ENCODE measurements at places on chromosomes 6 and 20. TPM values are rescaled to one million over a fixed set of nuclear protein-coding genes. Genes with fewer than 3 reads are reported as not detected.

Gene UST
- 6.3 TPM for total RNA-seq

Gene HLA-G
- total RNA-seq = 0.56 TPM

Gene DNAH8
- not detected for total RNA-seq

Gene HAO1
- total RNA-seq = not detected

DNA sequence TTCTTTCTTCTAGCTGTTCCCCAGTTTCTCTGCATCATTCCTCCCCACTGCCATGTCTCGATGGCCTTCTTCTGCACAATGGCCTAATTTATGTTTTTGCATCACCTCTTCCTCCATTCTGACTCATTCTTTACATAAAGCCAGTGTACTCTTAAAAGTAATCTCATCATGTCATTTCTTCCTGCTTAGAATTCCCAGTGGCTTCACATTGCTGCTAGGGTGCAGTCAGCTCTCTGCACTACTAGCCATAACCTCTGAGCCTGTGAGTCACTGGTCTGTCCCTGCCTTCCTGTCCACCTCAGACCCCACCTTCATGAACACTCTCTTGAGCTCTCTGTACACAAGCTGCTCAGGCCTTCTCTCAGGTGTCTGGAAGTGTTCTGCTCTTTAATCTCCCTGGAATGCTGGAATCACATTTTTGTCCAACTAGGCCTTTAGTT lies 24.1 kb upstream of the TRIM27 start:
- no peaks in the 10 kb centered on the region for H3K36me3 ChIP-seq
- H3K27ac ChIP-seq = no peak overlapping the region
- no peak for DNase-seq

GRCh38 chr6:150600010-150600300 lies 270 bp downstream of the PLEKHG1 start:
- no peak for DNase-seq
- H3K4me1 ChIP-seq = peaks cover 51% of the 10 kb centered on the region
- H3K36me3 ChIP-seq = no peaks in the 10 kb centered on the region
- H3K27ac ChIP-seq = no peak overlapping the region

Gene OOEP
- not detected for total RNA-seq

DNA sequence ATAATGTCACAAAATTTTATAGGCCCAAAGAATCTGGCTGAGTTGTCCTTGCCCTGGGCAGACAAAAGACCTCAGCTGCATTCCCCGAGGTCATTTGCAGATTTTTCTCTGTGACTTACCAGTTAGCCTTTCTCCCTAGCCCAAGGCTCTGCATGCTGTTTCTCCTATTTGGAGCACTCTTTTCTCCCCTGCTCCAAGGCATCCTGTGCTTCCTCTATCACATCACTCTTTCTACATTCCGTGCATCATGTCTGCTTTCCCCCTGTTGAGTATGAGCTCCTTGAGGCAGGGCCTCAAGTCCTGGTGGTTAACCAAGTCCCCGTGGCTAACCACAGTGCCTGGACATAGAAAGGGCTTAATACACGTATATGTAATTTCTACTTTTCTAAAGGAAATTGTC lies 593 bp upstream of the GSTA3 start:
- H3K36me3 ChIP-seq = no peaks in the 10 kb centered on the region
- no peaks in the 10 kb centered on the region for H3K4me1 ChIP-seq
- no peak overlapping the region for H3K27ac ChIP-seq
- H3K27me3 ChIP-seq = no peaks in the 10 kb centered on the region
- DNase-seq = no peak
- H3K4me3 ChIP-seq = no peak overlapping the region

DNA sequence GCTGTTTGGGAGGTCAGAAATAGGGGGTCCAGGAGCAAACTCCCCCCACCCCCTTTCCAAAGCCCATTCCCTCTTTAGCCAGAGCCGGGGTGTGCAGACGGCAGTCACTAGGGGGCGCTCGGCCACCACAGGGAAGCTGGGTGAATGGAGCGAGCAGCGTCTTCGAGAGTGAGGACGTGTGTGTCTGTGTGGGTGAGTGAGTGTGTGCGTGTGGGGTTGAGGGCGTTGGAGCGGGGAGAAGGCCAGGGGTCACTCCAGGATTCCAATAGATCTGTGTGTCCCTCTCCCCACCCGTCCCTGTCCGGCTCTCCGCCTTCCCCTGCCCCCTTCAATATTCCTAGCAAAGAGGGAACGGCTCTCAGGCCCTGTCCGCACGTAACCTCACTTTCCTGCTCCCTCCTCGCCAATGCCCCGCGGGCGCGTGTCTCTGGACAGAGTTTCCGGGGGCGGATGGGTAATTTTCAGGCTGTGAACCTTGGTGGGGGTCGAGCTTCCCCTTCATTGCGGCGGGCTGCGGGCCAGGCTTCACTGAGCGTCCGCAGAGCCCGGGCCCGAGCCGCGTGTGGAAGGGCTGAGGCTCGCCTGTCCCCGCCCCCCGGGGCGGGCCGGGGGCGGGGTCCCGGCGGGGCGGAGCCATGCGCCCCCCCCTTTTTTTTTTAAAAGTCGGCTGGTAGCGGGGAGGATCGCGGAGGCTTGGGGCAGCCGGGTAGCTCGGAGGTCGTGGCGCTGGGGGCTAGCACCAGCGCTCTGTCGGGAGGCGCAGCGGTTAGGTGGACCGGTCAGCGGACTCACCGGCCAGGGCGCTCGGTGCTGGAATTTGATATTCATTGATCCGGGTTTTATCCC lies at the start of gene VEGFA:
TSS of gene VEGFA (plus strand) at position 686 of the 846 bp plus-strand sequence.
- H3K4me1 ChIP-seq = peaks cover 47% of the 10 kb centered on the region
- H3K27me3 ChIP-seq = no peaks in the 10 kb centered on the region
- H3K27ac ChIP-seq = peak within 1 kb of the TSS; percentile 95
- peak within 1 kb of the TSS; percentile 99 for H3K4me3 ChIP-seq
- peaks cover 2% of the 10 kb centered on the region for H3K36me3 ChIP-seq
- peak; percentile 84 for DNase-seq
